Muscle of arm (tissue), 14 donors: ENCODE measurements at places on chromosomes 7 and 10. TPM values are rescaled to one million over a fixed set of nuclear protein-coding genes. Genes with fewer than 3 reads are reported as not detected.
A peak's percentile ranks its signal among the peaks of the same experiment; 100 is the strongest.

GRCh38 chr10:101354328-101355071 lies 535 bp downstream of the BTRC start:
- DNase-seq = peak; percentile 59

- no peak for DNase-seq
Observed at GRCh38 chr7:45918556-45918955, 2.5 kb downstream of the IGFBP3 start.

GRCh38 chr10:129909531-129910256 lies 54.4 kb downstream of the EBF3 start:
- no peak for DNase-seq

DNA sequence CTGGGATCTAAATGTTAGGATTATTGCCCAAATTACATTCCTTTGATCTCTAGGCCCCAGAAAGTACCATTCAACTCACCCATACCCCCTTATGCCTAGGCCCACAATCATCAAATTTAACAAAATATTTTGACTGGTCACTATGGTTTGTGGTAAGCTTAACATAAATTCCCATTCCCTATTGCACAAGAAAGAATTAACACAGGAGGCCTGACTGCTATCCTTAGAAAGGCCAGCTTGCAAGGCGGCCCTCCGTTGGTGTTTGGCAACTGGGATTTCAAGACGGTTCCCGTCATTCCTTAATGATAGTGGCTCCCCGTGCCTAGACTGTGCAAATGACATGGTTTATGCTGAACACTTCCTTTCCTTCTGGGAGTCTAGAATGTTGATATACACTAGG lies 29.6 kb downstream of the ARHGAP21 start:
- DNase-seq = no peak

DNA sequence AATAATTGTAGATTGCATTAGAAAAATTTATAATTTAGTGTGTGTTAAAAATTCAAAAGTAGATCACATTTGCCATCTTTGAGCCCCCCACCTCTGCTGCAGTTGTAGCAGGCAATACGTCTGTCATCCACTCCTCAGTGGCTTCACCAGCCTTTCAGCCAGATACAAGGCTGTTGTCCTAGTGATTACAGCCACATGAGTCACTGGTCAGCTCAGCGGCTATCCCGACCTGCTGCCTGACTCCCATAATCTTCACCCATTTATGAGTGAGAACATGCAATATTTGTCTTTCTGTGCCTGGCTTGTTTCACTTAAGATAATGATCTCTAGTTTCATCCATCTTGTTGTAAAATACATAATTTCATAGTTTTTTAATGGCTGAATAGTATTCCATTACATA lies 9.2 kb downstream of the OR2A5 start:
- no peak for DNase-seq

GRCh38 chr10:22704942-22705341 lies 9.4 kb downstream of the PIP4K2A start:
- no peak for DNase-seq

DNA sequence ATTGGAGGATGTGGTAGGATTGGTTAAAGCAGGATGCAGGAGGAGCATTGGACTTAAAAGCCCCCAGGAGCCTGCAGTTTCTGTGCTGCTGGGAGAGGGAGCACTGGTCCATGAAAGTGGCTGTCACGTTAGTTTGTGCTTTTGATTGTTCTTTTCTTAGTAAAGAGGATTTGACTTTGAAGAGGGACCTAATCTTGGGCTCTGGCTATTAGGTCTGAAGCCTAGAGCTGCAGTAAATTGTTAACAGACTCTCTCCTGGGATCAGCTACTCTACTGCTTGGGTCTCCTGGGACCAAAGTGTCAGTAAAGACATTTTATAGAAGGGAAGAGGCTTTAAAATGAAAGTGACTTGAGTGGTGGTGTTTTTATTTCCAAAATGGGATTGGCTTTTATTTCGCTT lies 3.7 kb downstream of the ZFYVE27 start:
- no peak for DNase-seq

- no peak for DNase-seq
Observed at GRCh38 chr7:21355406-21355874, 72.4 kb upstream of the SP4 start.

- DNase-seq = peak; percentile 29
Observed at GRCh38 chr7:105906695-105907094, 30.3 kb upstream of the ATXN7L1 start.

GRCh38 chr7:156064971-156065386 lies 252.7 kb upstream of the SHH start:
- DNase-seq = no peak

Gene CEP55
- 16.4 TPM for polyA plus RNA-seq

Gene ITIH5
- polyA plus RNA-seq = 47.4 TPM
